Amniotic epithelial cell (primary cell): ENCODE measurements at places on chromosomes 5 and 9.

DNA sequence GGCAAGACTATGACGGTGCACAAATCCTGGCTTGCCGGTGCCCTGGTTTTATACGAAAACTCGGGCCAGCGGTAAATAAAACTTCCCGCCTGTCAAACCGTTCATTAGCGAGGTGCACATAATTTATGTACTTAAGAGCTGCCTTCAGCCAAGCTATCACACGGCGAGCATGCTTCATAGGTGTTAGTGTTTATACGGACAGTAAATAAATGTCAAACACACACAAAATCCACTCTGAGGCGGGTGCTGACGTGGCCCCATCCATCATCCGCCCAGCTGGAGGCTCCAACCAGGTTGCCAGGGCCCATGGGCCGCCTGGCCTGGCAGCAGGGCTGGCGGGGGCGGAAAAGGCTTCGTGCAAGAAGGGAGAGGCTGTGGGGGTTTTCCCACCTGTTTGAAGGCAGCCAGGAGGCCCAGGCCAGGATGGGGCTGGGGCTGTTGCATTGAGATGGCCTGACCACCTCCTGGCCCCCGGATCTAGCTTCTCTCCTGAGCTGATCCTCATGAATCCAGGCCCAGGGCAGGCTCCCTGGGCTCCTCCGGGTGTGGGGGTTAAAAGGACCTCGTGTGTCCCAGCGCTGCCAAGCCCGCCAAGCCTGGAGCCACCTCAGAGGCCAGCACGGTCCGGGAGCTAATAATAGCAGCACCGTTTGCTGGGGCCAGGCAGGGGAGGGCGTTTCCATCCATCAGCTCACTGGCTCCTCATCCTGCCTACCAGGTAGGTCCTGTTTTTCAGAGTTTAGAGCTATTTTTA, 43.2 kb downstream of the BARX1 start:
- peak; percentile 4 for DNase-seq

DNA sequence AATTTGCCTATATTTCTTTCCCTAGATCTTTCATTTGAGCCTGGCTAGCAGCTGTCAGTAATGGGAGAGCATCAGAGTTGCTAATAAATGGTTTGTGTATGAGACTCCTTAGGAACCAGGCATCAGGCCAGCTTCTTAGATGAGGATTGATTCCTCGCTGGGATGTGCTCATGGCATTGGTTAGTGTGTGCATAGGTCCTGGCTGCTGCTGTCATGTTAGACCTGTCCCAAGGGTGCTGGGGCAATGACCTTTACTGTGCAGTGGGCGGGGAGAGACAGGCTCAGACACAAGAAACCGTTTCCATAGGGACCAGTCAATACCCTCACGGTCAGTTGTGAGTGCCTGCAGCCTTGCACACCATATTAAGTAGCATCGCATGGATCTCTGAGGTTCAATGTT, 112.3 kb upstream of the NR3C1 start:
- no peak for DNase-seq

DNA sequence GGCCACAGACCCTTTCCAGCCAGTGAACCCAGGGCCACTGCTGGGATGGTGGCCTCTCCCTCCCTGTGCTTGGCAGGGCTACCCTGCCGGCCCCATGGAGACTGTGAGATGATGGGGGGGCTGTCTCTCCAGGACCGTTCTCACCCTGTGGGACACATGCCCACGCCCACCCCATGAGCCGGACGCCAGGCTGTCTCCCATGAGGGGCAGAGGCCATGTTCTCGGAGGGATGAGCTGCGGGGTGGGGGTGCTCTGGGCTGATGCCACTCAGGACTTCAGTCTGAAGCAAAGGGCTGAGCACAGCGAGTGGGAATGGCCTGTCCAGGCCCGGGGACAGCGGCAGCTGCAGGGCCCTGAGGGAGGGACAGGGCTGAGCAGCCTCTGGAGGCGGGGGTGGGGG, 88.9 kb downstream of the KCNT1 start:
- DNase-seq, result no peak

DNA sequence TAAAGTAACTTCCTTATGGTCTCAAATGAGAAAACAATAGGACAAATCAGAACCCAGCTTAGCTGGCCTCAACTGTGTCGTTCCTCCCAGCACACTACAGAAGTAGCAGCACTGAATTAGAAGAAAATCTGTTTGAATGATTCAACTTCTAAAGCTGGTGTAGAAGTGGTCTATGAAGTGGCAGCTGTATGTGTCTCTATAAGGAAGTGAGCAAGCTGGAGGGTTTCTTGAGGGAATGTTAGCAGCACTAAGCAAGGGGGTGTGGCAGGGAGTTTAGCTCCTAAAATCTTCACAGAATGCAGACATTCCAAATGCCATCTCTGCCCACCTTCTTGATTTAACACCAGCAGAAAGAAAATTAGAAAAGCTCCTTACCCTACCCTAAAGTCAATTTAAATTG, 4.1 kb downstream of the KLF9 start:
- DNase-seq, result peak; percentile 59

DNA sequence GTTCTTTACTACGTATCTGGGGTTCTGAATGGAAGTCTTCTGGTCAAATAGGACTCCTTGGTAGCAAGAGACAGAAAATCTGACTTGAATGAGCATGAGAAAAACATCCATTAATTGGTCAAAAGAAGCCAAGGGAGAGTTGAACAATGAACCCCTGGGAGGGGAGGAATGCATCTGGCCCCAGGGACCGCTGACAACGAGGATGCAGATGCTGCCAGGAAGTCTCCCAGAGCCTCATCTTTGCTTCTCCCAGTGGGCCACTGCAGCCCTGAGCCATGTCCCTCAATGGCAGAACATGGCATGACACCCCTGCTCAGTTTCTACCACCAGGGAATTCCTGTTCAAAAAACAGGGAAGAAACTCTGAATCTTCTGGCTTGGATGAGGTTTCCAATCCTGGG, 50.5 kb upstream of the ICE1 start:
- no peak for DNase-seq

GRCh38 chr9:33461492-33461891, 12.2 kb downstream of the NOL6 start:
- DNase-seq, result no peak

DNA sequence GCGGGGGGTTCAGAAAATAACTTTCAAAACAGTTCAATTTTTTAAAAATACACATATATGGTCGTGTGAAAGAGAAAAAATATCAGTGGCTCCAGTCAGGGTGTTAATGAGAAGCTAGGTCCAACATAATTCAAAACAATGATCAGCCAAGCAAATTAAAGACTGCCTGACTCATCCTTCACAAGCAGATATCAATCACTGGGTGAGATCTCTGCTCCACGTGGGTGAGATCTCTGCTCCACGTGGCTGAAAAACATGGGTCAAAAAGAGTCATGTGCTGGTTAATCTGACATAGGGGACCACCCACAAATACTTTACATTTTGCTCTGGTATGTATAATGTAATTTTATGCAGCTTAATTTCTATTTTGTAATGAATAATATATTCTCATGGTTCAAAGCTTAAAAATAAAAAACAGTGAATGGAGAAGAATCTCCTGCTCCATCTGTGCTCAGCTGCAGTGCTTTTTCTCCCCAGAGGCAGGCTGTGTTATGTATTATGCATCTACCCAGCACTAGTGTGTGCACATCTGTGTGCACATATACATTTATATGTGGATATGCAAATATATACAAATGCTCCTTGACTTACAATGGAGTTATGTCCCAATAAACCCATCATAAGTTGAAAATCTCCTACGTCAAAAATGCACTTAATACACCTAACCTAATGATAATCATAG, 93.1 kb upstream of the S1PR3 start:
- DNase-seq, result no peak

DNA sequence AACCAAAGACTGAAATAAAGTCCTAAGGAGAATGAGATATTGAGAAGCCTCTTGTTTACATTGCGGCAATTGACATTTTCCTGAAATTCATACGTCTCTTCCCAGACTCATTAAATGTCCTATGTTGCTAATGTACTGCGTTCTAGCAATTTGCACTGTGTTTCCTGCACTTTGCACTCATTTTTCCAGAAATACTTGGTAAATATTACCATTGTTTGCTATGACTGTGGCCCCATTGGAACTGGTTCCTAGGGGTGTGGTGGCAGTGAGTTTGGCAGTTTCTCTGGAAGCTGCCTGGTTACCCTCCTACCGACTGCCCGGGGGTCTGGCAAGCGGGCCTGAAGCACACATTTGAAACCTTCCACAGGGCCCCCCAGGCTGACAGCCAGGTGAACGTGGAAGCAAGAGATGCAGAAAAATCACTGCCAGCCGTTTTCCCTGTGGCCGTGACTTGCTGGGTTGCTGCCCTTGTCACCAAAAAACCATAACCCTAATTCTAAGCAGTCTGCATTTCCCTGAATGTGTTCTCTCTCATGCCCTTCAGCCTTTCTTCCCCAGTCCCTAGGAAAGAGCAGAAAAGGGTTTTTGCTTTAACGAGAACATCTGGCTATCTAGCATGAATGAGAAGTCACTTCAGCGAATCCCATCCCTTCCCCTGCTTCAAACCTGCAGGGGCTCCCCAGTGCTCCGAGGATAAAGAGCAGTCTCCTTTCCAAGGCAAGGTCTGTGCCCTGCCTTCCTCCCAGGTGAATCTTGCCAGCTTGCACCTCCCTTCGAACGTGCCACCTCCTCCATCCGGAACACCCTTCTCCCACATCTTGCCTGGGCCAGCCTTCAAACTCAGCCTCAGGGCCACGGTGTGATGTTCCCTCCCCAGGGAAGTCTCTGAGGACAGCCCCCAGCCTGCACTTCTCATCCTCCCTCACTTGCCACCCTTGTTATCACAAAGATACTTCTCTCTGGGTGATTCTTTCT, 84.2 kb downstream of the AK8 start:
- DNase-seq, result no peak

DNA sequence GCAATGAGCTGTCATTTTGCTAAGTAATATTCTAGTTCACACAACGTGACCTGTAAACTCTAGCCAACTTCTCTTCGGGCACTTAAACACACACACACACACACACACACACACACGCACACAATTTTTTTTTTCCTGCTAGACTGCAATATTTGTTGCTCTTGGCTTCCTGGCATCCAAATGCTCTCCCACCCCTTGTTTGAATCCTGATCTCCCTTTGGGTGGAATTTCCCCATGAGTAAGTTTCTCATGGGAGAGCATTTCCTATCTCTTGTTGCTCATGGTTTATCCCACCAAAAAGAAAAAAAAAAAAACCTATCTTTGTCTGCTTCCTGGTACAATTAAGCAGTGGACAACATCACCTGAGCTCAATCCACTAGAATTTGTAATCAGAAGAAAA, 54.7 kb upstream of the TSLP start:
- DNase-seq, result no peak

DNA sequence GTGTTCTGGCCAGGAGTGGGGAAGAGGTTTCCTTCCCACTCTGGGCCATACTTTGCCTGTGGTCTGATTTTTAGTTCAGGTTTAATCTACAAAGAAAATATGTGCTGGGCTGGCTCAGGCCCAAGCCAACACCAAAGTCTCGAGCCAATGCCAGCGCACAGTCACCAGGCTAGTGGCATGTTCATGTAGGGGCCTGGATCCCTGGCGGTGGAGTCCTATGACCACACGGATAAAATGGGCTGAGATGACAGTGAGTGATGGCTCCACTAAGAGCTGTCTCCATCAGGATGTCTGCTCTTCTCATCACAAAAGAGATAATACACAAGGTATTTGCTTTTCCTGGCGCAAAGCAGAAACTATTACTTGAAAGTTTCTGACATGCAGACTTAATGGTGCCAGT, 92.9 kb upstream of the PTPN3 start:
- peak; percentile 16 for DNase-seq

GRCh38 chr9:82680179-82680935, 382.6 kb downstream of the RASEF start:
- DNase-seq, result no peak

GRCh38 chr5:156254196-156254595, 72.8 kb upstream of the SGCD start:
- DNase-seq, result no peak

- peak; percentile 65 for DNase-seq
Observed at GRCh38 chr9:14315875-14316601, 2.1 kb upstream of the NFIB start.

DNA sequence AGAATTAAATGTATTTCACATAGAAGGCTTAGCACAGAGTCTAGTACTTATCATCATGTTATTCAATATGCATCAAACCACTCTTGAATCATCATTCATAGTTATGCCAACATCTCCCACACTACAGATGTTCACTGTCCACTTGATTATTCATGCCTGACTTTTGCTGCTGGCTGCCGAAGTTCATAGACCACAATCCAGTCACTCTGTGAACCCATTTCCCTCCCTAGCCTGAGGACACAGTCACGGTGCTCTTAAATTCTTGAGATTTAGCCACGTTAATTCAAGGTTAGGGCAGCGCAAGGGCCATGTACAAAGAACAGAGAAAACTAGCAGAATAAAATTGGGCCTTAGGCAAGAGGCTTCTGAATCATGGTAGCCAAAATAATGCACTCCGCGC, 32.4 kb downstream of the ABCA1 start:
- peak; percentile 87 for DNase-seq

GRCh38 chr5:32138839-32139493, 35.2 kb downstream of the GOLPH3 start:
- no peak for DNase-seq

DNA sequence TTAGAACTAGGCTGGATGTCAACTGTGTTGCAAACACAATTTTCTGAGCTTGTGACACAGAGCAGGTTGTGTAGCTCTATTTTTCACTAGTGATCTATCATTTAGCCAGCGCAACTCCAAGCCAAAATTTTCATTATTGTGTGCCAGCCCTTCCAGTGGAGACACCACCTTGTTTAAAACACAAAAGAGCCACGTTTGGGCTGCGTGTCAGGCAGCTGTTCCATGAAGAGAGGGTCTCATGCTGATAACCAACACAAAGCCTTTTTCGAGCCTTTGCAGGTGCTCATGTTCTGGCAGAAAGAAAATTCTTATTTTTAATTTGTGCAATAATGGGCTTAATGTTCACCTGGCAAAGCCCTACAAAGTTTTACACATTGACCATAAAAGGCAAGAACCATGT, 237.6 kb upstream of the RGMB start:
- no peak for DNase-seq

DNA sequence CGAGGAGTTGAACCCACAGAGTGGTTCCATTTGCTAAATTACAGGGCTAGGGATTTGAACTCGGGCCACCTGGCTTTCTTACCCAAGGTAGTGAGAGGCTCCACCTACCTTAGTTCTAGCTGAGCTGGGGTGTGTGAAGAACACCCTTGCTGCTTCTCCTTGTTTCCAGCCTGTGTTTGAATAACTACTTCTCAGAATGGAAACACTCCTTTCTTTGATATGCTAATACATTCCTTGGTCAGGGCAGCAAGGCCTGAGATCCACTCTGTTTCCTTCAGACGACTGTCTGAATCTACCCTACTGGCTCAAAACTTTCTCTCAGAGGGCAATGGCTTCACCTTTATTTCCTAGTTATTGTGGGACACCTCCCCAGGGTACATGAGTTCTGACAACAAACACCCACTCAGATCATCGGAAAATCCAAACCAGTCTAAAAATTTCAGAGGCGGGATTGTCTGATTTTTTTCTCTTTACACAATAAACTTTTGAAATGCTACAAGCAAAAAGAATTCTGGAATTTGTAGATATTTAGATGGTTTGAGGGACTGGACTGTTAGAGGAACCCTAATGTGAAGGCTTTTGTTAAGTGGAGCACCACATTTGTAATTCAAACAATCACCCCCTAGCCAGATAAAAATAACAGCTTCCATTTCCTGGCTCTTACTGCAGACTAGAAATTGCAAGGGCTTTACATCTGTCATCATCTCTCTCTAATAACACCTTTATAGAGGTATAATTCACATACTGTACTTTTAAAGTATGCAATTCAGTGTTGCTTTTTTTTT, 4.0 kb upstream of the ATP6V1G1 start:
- DNase-seq, result no peak

- DNase-seq, result no peak
Observed at GRCh38 chr5:153237671-153238332, 252.7 kb upstream of the GRIA1 start.
